ENCODE measurements at places on chromosomes 12 and 14. TPM values are rescaled to one million over a fixed set of nuclear protein-coding genes. Genes with fewer than 3 reads are reported as not detected.

DNA sequence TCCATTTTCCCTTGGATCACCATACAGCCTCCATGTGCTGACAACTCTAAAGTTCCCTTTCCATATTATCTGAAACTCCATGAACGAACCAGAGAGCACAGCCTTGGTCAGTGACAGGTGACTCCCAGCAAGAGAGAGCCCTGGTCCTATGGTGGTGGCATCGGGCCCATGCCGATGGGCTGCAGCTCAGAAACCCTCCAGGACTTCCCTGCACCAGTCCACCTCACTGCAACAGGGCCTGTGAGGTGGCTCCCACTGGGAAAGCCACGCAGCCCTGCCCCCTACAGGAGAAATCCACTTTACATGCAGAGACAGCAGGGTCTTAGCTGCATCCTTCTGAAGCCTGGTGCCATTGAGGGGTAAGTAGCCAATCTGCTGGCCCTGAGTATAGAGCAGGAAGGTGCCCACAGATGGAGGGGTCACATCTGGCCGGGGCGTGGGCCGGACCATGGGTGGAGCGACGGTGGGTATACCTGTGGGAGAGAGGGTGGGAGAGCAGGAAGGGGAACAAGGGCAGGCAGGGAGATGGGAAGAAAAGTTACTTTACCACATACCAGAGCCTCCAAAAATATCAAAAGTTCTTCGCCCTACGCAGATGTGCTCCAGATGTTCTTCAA is 24.7 kb downstream of the RTRAF start:
- DNase-seq: no peak

- DNase-seq: no peak
Measured at GRCh38 chr14:22337521-22337920, 251.5 kb downstream of the DAD1 start.

- DNase-seq: peak; percentile 77
Measured at GRCh38 chr12:130775953-130776856, 60.1 kb upstream of the RIMBP2 start.

DNA sequence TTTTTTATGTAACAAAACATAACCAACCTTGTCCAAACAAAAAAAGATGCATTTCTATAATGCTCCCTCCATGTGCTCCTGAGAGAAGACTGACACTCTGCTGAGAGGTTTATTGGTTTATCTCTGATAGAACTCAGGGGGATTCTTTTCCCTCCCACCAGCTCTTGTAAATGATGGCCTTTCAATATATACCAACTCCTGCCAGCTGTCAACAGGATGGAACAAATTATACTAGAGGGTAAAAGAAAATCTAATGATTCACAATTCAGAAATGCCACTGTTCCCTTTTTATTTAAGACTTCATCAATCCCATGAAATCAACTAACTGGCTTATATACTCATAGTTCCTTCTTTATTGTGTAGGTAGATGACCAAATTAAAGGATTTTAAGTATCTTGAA is 25.4 kb downstream of the PSMC1 start:
- no peak for DNase-seq

- DNase-seq: peak; percentile 69
Measured at GRCh38 chr12:6326316-6327228, 15.3 kb downstream of the TNFRSF1A start.

GRCh38 chr14:64701660-64702059 is 2.6 kb upstream of the PLEKHG3 start:
- DNase-seq: no peak

DNA sequence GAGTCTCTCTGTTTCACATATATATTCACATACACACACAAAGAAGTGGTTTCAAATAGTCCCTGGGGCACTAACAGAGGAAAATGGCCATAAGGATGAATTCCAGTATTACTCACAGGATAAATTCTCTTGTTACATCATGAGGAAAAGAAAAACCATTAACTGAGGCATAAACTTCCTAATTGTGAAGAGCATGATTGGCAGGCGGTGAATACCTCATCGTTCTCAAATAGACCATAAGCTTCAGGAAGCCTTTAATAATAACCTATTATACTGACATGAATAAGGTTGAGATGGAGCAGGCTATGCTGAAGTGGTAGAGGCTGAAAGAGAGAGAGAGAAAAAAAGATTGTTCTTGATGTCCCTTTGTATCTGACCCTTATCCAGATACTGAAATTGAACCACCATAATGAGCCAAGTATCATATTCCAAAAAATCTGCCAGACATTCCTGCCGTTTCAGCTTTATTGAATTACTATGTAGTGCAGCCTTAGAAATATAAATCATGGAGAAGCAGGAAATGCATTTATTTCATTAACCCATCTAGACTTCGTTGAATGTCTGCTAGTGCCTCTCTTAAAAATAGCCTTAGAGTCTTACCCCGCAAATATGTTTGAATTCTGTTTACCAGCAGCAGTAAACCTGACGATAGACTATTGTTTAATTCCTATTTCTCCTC is 86.8 kb downstream of the NUAK1 start:
- no peak for DNase-seq

GRCh38 chr12:88951177-88951576 is 370.9 kb upstream of the KITLG start:
- DNase-seq: no peak

Gene EMP1
- total RNA-seq: 226 TPM

Gene DBX2
- 0.21 TPM for total RNA-seq

Gene C1R
- total RNA-seq: 100 TPM

Gene NOVA1
- 15.5 TPM for total RNA-seq

Gene CLEC9A
- 0.82 TPM for total RNA-seq
